ENCODE measurements at places on chromosomes 11 and 22.

GRCh38 chr11:6057452-6057851 lies 26.9 kb upstream of the OR56A1 start:
- no peak for DNase-seq

GRCh38 chr11:17385926-17386325 lies 2.5 kb downstream of the KCNJ11 start:
- no peak for DNase-seq

GRCh38 chr11:72393303-72393702 lies 41.0 kb downstream of the CLPB start:
- DNase-seq = no peak

DNA sequence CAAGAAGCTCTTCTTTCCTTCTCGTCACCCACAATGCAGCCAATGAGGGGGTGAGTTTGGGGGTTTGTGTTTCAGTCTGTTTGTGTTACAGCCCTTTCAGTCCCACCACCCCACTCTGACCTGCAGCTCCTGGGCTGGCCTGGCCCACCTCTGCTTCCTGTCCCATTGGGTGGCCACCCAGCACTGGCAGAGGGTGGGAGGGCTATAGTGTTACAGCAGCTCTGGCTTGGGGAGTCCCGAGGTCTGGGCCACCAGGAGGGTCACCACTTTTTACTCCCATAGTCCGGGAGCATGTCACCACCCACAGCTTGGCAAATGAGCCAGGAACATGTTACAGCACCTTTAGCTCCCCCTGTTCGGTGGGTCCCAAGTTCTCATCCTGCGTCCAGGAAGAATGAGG lies 1.7 kb upstream of the OR10S1 start:
- DNase-seq = no peak

DNA sequence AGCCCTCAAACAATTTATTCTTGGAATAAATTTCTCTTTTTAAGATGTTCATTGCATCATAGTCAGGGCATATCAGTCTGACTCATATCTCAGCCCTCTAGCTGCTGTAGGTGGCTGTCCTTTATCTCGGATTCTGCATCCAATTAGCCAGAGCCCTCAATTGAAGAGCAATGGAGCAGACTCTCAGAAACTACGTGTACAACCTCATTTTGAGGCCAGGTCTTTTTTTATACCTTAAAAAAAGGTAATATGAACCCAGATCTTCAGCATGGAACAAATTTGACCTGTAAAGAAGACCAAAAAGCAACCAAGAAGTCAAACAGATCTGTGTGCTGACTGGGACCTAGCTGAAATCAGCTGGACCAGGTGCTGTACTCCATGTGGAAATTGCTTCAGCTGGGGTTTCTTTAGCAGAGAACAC lies 8.7 kb downstream of the OR52A5 start:
- DNase-seq = no peak

- DNase-seq = no peak
These were observed 140.7 kb upstream of the CTSC start for GRCh38 chr11:88478136-88478815.

Measured in stimulated activated CD4-positive, alpha-beta T cell treated with anti-CD3 and anti-CD28 coated beads, Interleukin-1b, Interleukin-23, amount 100 ng/mL, for 1 hour (primary cell).